ENCODE measurements at places on chromosomes 11 and 22.

DNA sequence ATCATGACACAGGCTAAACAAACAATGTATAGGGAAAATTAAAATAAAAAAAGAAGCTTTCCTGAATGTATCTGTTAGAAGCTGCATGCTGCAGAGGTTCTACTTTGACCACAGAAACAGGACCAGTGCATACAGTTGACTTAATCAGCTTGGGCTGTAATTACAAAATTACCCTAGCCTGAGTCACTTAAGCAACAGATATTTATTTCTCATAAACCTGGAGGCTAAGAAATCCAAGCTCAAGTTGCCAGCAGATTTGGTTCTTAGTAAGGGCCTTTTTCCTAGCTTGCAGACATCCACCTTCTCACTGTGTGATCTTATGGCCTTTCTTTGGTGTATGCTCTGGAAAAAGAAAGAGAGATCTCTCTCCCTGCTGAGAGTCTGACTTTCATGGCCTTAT lies 946.5 kb upstream of the RAG2 start:
- DNase-seq: no peak

GRCh38 chr11:6992457-6993417 lies 27.4 kb downstream of the ZNF214 start:
- no peak for DNase-seq

- DNase-seq: no peak
These were observed 270.8 kb upstream of the SESN3 start for GRCh38 chr11:95501761-95502266.

GRCh38 chr11:117328375-117329010 lies 839 bp downstream of the CEP164 start:
- no peak for DNase-seq

DNA sequence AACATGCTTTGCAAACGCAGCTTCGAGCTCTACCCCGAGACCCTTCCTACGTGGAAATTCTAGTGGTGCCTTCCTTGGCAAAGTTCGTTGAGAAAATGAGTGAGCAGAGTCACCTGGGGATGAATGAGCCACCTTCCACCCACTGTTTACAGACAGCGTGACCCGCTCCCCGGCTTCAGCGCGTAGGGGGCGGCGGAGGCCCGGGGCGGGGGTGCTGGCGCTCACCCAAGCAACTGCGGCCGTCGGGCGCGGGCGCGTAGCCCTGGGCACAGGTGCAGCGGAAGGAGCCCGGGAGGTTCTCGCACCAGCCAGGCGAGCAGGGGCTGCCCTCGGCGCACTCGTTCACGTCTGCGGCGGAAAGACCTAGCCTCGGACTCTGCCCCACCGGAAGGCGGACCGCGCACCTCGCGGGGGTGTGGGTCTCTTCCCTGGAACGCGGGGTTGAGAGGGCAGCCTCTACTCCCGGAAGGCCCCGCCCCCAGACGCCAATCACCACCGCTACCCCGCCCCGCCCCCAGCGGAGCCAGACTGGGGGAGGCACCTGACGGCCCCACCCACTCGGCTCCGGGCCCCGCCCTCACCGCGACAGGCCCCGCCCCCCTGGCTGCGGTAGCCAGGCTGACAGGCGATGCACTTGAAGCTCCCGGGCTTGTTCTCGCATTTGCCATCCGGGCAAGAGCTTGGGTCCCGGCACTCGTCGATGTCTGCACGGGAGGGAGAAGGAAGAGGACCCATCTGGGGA lies 11.8 kb downstream of the LTBP3 start:
- peak; percentile 99 for DNase-seq

- no peak for DNase-seq
These were observed 14.3 kb downstream of the BIRC2 start for GRCh38 chr11:102361086-102362031.

GRCh38 chr11:29879560-29879959 lies 137.3 kb downstream of the KCNA4 start:
- DNase-seq: no peak

GRCh38 chr11:86978247-86978646 lies 23.1 kb upstream of the FZD4 start:
- no peak for DNase-seq

Data from activated CD4-positive, CD25-positive, alpha-beta regulatory T cell treated with anti-CD3 and anti-CD28 coated beads, Interleukin-2, amount 50 U/mL, for 72 hours (primary cell).